ENCODE measurements at places on chromosomes 2 and 18.

DNA sequence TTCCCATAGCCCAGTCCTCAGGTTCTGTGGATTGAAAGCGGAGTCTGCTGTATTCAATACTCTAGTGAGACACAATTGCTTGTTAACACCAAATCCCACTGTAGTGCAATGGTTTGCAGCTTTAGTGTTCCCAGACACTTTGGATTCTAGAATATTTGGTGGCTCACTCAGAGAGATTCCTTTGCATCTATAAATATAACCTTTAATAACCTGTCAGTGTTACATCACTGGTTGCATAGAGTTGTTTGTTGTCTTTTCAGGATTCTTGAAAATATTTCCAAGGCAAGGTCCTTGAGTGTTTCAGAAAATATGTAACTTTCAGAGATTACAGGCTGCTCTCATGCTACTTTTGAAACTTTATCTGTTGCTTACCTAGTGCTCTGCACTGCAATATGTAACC lies 157.5 kb downstream of the ZEB2 start:
- no peak for DNase-seq

GRCh38 chr2:151999053-151999452 lies 99.8 kb downstream of the CACNB4 start:
- peak; percentile 42 for DNase-seq

GRCh38 chr2:45382744-45383143 lies 228.3 kb downstream of the SRBD1 start:
- DNase-seq: no peak

DNA sequence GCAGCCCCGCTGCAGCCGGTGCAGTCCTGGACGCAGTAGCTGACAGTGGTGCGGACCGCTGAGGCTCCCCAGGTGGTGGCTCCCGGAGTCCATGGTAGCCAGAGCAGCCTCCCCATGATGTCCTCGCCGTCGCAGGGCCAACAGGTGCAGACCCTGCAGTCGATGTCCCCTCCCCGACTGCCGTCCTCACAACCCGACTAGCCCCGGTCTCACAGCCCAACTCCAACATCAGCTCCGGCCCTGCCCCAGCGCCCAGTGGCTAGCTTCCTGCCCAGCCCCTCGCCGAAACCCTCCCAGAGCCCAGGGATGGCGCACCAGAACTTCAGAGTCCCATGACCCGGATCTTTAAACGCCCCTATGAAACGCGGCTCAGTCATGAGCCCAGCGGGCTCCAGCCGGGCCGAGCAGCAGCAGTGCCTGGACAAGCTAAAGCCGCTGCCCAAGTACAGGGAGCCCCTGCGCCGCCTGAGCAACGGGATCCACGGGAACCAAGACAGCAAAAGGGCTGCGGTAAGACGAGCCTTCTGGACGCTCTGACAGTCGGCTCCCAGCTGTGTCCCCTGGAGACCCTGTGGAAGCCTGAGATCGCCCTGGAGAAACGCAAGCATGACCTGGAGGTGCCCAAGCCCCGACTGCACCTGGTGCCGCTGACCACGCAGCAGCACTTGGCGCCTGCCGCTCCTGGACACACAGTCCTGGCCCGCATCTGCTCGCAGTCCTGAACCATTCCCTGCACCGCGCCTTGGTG lies 53.8 kb upstream of the TUBA3E start:
- no peak for DNase-seq

DNA sequence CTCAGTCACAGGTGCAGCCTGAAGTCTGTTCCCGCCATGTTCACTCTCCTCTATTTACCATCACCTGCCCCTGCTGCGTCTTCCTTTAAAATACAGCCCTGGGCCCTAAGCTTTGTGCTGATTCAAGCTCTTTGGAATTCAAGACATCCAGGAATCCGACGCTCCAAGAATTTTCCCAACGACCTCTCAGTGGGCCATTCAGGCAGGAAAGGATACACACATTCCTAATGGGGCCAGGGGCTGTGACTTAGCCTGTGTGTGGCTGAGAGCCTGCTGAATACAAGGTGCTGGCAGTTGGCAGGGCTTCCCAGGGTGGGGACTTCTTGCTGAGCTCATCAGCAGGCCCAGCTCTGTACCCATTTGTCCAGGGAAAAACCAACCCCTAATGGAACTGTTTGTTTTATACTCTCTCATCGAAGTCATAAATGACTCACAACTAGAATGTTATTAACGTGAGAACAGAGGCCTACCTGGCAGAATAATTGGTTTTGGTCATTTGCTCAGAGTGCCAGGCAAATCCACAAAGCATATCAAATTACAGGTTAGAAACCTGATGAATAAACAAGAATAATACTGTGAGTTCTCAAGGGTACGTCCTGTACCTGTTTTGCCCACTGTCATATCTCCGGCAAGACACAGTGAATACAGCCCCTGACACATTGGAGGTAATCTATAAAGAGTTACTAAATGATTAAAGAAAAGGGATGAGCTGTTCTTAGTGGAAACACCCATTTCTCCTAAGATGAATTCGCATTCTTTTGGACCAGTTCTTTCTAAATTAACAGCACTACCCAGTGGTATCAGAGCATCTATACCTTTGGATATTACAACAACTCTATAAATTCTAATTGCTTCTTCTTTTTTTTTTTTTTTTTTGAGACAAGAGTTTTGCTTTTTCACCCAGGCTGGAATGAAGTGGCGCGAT lies 12.6 kb upstream of the KCMF1 start:
- no peak for DNase-seq

Measured in stimulated activated CD4-positive, alpha-beta T cell treated with anti-CD3 and anti-CD28 coated beads, Interleukin-12 subunit alpha, Interleukin-12 subunit beta, amount 100 ng/mL, for 48 hours (primary cell).